ENCODE measurements at places on chromosomes 3 and 15. TPM values are rescaled to one million over a fixed set of nuclear protein-coding genes. Genes with fewer than 3 reads are reported as not detected.

DNA sequence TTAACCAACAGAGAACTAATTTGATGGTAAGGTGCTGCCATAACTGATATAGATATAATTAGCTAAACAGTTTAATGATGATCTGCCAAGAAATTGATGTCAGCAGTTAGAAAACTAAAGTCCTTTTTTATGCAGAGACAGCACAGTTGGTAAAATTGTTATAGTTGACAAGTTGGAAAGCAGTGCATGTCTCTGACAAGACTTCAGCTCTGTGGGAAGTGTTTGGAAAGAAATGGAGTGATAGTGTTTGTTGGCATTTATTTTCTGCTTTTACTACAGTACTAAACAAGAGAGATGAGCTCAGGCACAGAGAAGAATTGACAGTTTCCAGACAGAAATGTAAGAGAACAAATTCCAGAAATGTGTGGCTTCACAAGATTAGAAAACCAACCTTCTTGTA is 523.5 kb upstream of the BCHE start:
- H3K4me1 ChIP-seq: no peaks in the 10 kb centered on the region
- no peaks in the 10 kb centered on the region for H3K36me3 ChIP-seq
- no peak for DNase-seq
- no peaks in the 10 kb centered on the region for H3K27me3 ChIP-seq

DNA sequence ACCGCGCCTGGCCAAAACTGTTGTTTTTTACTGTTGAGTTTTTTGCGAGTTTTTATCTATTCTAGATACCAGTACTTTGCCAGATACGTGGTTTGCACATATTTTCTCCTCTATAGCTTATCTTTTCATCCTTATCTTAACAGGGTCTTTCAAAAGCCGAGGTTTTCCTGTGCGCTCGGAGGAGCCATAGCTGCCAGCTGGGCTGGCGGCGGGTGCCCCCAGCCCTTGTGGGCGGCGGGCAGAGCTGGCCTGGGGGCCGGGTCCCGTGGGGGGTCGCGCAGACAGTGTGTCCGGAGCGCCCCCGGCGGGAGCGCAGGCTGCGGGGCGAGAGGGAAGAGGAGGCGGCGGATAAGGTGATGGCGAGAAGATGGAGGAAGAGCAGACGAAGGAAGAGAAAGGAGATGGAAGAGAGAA is 11.1 kb upstream of the EIF4A2 start:
- H3K27me3 ChIP-seq: no peaks in the 10 kb centered on the region
- peak overlapping the region; percentile 69 for H3K4me3 ChIP-seq
- H3K36me3 ChIP-seq: no peaks in the 10 kb centered on the region
- no peak for DNase-seq
- H3K4me1 ChIP-seq: no peaks in the 10 kb centered on the region
- H3K27ac ChIP-seq: no peak overlapping the region

GRCh38 chr3:192514754-192515663 is 212.3 kb downstream of the FGF12 start:
- peaks cover 4% of the 10 kb centered on the region for H3K27me3 ChIP-seq
- no peaks in the 10 kb centered on the region for H3K4me1 ChIP-seq

- H3K27ac ChIP-seq: no peak overlapping the region
- no peaks in the 10 kb centered on the region for H3K36me3 ChIP-seq
- H3K27me3 ChIP-seq: no peaks in the 10 kb centered on the region
- no peak for DNase-seq
- no peak overlapping the region for H3K4me3 ChIP-seq
These were observed 336.9 kb downstream of the NLGN1 start for GRCh38 chr3:173734473-173734872.

DNA sequence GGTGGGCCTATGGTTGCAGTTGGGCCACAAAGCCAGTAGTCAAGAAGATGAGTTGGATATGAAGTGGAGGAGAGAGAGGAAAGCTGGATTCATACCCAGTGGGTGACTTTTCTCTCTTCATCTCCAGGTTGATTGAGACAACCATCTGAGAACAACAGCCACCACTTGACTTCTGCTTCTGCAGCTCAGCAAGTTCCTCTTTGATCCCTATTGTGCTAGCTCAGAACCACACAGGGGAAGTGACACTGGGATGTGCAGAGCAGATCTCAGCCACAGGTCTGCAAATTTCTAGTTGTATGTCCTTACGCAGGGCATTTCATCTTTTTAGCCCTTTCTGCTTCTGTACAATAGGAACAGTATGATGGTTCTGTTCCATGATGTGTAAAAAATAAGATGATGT is 459.2 kb upstream of the ARRDC4 start:
- no peaks in the 10 kb centered on the region for H3K4me1 ChIP-seq
- no peaks in the 10 kb centered on the region for H3K36me3 ChIP-seq
- no peak for DNase-seq
- H3K27ac ChIP-seq: no peak overlapping the region

GRCh38 chr3:42094691-42095391 is 3.7 kb downstream of the TRAK1 start:
- no peak for DNase-seq
- no peak overlapping the region for H3K4me3 ChIP-seq
- H3K4me1 ChIP-seq: peaks cover 26% of the 10 kb centered on the region
- H3K27ac ChIP-seq: no peak overlapping the region

DNA sequence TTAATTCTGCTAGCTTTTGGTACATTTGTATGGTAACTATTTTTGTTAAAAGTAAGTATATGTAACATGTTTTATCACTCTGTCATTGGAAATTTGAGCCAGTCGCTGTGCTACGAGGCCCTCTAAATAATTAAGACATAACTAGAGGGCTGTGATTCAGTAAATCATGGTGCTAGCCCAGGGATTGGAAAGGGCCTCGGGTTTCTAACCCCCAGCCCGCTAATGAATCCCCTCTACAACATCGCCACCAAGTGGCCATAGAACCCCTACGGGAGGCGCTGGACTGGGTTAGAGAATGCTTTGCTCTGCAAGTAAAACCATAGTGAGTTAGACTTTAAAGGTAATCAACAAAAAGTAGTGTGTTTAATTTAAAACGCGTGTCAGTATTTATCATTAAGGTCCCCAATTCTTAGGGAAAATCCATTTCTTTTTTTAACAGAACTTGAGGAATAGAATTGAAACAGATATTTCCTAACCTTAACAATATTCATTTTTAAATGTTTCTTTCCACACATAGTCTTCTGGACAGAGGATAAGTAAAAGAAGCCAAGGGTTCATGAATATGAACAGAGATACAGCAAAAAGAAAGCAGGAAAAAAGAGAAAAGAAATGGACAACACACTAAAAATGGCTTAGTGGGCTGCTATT is 744.7 kb downstream of the EPHA3 start:
- H3K4me1 ChIP-seq: no peaks in the 10 kb centered on the region
- no peak overlapping the region for H3K4me3 ChIP-seq
- H3K27ac ChIP-seq: no peak overlapping the region
- no peaks in the 10 kb centered on the region for H3K36me3 ChIP-seq
- peak; percentile 91 for DNase-seq

GRCh38 chr15:42130246-42130986 is 26.0 kb downstream of the PLA2G4F start:
- H3K27ac ChIP-seq: no peak overlapping the region
- no peak overlapping the region for H3K4me3 ChIP-seq
- no peaks in the 10 kb centered on the region for H3K27me3 ChIP-seq
- no peaks in the 10 kb centered on the region for H3K36me3 ChIP-seq
- no peak for DNase-seq

- H3K27ac ChIP-seq: no peak overlapping the region
- no peaks in the 10 kb centered on the region for H3K27me3 ChIP-seq
- peaks cover 33% of the 10 kb centered on the region for H3K36me3 ChIP-seq
- no peaks in the 10 kb centered on the region for H3K4me1 ChIP-seq
These were observed 29.0 kb downstream of the ABHD6 start for GRCh38 chr3:58266577-58266976.

- no peak for DNase-seq
- H3K27me3 ChIP-seq: no peaks in the 10 kb centered on the region
- no peaks in the 10 kb centered on the region for H3K36me3 ChIP-seq
- H3K4me3 ChIP-seq: no peak overlapping the region
These were observed 577.7 kb downstream of the MECOM start for GRCh38 chr3:169085827-169086226.

DNA sequence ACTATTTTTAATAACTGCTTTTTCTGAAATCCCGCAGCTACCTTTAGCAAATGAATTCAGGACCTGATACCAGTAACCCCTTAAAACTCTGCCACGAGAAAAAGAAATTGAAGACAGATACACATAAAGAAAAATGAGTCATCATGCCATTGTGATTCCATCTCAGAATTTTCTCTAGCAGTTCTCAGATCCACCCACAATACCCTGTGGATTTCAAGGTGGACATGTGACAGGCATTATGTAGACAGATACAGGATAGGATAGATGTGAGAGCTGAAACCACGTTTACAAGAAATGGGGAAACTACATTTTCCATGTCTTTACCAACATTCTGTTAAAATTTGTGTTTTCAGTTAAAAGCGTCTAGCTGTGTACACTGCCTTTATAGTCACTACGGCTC is 291.9 kb upstream of the NR2F2 start:
- H3K27me3 ChIP-seq: no peaks in the 10 kb centered on the region
- peaks cover 9% of the 10 kb centered on the region for H3K4me1 ChIP-seq
- H3K27ac ChIP-seq: no peak overlapping the region
- no peaks in the 10 kb centered on the region for H3K36me3 ChIP-seq

GRCh38 chr3:112293368-112294321 is at the start of gene SLC9C1:
Gene SLC9C1 (minus strand): TSS chr3:112294216. CDS start chr3:112286791, 7,425 bp downstream.
- H3K4me1 ChIP-seq: no peaks in the 10 kb centered on the region
- H3K36me3 ChIP-seq: no peaks in the 10 kb centered on the region
- peak within 1 kb of the TSS; percentile 74 for H3K4me3 ChIP-seq

- H3K27ac ChIP-seq: peak overlapping the region; percentile 99
- H3K4me1 ChIP-seq: peaks cover 43% of the 10 kb centered on the region
- peak; percentile 81 for DNase-seq
- H3K36me3 ChIP-seq: peaks cover 5% of the 10 kb centered on the region
- no peaks in the 10 kb centered on the region for H3K27me3 ChIP-seq
These were observed 20.0 kb downstream of the ATRIP start for GRCh38 chr3:48466386-48467109.

- H3K27ac ChIP-seq: no peak overlapping the region
- no peaks in the 10 kb centered on the region for H3K4me1 ChIP-seq
- DNase-seq: no peak
These were observed 76.9 kb downstream of the TIMP4 start for GRCh38 chr3:12081826-12082225.

GRCh38 chr3:195263193-195263924 is 7.6 kb downstream of the XXYLT1 start:
- DNase-seq: no peak
- no peaks in the 10 kb centered on the region for H3K27me3 ChIP-seq
- no peak overlapping the region for H3K4me3 ChIP-seq
- H3K27ac ChIP-seq: no peak overlapping the region
- peaks cover 12% of the 10 kb centered on the region for H3K4me1 ChIP-seq

- no peak overlapping the region for H3K27ac ChIP-seq
- no peaks in the 10 kb centered on the region for H3K36me3 ChIP-seq
- no peaks in the 10 kb centered on the region for H3K27me3 ChIP-seq
- no peak for DNase-seq
- H3K4me1 ChIP-seq: no peaks in the 10 kb centered on the region
These were observed 660.9 kb upstream of the NAALADL2 start for GRCh38 chr3:174198199-174198598.

GRCh38 chr3:18127859-18128681 is 297.1 kb downstream of the SATB1 start:
- no peaks in the 10 kb centered on the region for H3K4me1 ChIP-seq
- DNase-seq: no peak
- no peak overlapping the region for H3K27ac ChIP-seq
- H3K4me3 ChIP-seq: no peak overlapping the region

DNA sequence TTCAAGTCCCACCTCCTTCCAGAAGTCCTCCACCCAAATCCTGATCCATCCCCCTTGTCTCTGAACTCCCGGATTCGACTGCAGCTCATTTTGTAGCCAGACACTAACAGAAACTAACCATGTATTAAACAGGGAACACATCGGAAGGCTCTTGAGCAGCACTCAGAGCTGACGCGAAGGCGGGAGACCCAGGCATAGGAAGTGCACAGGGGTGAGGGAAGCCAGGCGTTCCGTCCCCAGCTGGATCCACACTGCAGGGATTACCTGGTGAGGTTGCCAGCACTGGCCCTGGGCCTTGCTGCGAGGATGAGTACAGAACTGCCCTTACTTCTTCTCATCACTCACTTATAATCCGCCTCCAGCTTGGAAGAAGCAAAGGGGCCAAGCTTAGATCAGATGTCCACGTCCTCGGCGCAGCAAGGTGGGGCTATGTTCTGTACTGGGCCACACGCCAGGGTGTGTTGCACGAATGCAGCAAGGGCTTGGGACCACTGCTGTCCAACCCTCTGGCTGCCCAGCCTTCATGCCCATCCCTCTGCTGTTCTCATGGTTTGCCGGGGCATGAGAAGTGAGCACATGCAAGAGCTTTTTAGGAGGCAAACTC is 124.2 kb upstream of the SMAD3 start:
- H3K4me3 ChIP-seq: no peak overlapping the region
- H3K27ac ChIP-seq: no peak overlapping the region
- H3K27me3 ChIP-seq: no peaks in the 10 kb centered on the region
- H3K36me3 ChIP-seq: no peaks in the 10 kb centered on the region
- H3K4me1 ChIP-seq: peaks cover 6% of the 10 kb centered on the region
- DNase-seq: no peak

The AP3B2 gene
- 4.7 TPM for total RNA-seq

The PTX3 gene
- total RNA-seq: 2.7 TPM

The DYNLT2B gene
- total RNA-seq: 10.5 TPM

The SLCO2A1 gene
- total RNA-seq: 169 TPM

The EFCAB12 gene
- 3.5 TPM for total RNA-seq

The C3orf22 gene
- total RNA-seq: not detected

Measured in kidney (tissue), 22 donors.